ENCODE measurements at places on chromosomes 6 and 20. TPM values are rescaled to one million over a fixed set of nuclear protein-coding genes. Genes with fewer than 3 reads are reported as not detected.

GRCh38 chr6:92934625-92935024 lies 484.7 kb downstream of the EPHA7 start:
- H3K36me3 ChIP-seq = no peaks in the 10 kb centered on the region
- DNase-seq = no peak
- no peak overlapping the region for H3K4me3 ChIP-seq
- H3K27ac ChIP-seq = no peak overlapping the region
- H3K27me3 ChIP-seq = no peaks in the 10 kb centered on the region

The MLN gene
- not detected for total RNA-seq

- H3K36me3 ChIP-seq = no peaks in the 10 kb centered on the region
- no peak for DNase-seq
- H3K27ac ChIP-seq = no peak overlapping the region
- H3K27me3 ChIP-seq = peaks cover 4% of the 10 kb centered on the region
- no peak overlapping the region for H3K4me3 ChIP-seq
These were observed 13.7 kb downstream of the TTLL2 start for GRCh38 chr6:167338541-167339117.

DNA sequence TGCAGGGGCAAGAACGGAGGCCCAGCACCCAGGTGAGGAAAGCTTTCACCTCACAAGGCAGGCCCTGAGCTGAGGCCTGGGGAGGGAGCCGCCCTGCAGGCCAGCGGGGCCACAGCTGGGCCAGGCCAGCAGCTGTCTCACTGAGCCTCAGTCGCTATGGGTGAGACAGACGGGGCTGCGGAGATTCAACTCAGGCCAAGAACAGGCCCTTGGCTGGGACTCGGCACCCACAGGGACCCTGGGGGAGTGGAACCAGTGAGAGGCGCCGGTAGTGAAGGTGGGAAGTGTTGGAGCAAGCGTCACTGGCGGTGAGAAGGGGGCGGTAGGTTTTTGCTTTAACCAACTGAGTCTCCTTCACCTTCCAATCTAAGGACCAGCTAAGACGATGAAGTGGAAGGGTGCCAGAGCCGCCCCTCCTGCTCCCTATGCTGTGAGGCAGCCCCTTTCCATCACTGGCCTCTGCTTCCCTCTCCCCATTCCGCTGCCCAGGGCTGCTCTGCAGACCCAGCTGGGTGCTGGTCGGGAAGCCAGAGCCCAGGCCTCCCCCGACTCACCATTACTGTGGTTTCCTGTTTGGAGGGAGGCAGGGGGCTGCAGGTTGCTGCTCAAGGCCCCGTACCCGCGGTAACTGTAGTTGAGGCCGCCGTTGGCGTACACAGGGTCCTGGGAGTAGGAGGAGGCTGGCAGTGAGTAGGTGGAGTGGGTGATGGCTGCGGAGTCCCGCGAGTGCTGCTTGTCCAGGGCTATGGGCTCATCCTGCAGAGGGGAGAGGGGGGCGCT lies 93.7 kb downstream of the ASXL1 start:
- peaks cover 11% of the 10 kb centered on the region for H3K4me1 ChIP-seq
- DNase-seq = no peak
- peak overlapping the region; percentile 34 for H3K4me3 ChIP-seq
- peaks cover 9% of the 10 kb centered on the region for H3K36me3 ChIP-seq

The TMEM74B gene
- 3.3 TPM for total RNA-seq

DNA sequence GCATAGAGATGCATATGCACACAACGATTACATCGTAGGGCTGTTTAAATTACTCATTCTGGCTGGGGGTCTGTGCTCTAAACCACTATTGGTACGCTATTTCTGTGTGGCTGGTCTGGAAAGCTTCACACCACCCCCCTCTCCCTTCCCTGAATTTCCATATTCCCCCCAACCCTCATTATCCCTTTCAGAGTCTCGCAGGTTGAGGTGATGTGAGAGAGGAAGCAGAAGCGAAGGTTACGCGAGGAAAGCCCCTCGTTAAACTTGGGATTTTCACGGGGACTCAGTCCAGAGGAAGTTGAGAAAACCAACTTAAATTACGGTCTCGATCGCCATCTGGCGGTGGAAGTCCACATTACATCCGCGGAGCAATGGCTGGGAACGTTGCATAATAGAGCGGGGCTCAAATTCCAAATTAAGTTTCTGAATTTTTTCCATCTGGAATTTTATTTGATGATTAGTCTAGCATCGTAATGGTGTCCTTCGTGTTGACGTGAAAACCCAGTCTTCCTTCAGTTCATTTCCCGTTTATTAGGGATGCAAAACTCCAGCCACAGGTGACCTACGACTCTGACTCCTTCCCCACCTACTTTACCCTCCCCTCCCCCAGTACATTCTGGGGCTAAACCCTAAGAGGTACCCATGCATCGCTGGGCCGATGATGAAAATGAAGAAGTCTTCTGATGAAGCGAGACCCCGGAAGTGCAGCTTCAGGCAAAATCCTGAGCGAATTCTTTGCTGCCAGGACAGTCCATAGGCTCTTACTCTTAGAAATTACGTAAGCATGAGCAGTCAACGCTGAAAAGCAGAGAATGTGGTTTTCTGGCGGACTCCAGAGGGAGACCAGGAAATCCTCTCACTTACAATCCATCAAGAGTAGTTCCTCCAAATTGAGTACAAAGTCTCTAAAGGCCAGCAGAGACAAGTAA lies 19.7 kb downstream of the HLA-DOB start:
- peaks cover 9% of the 10 kb centered on the region for H3K4me1 ChIP-seq
- no peak overlapping the region for H3K27ac ChIP-seq
- peaks cover 2% of the 10 kb centered on the region for H3K36me3 ChIP-seq
- DNase-seq = peak; percentile 90
- H3K27me3 ChIP-seq = peaks cover 89% of the 10 kb centered on the region

DNA sequence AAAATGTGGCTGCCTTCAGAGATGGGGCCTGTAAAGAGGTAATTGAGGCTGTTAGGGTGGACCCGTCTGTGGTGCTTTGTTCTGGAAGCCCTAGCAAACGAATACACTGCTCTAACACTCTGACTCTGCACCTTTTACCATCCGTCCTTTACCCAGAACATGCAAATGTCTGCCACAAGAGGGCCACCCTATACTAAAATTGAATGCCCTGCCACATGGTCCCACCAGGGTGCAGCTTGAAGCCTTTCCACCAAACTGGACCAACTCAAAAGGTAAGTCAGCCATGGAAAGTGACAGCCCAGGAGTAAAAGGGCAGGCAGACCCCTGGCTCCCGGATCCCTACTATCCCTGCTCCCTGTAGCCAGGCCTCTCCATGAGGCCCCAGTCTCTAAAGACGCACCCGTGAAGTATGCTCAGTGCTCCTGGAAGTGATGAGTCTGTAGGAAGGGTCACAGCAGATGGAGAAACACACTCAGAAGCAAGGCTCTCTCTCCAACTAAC lies 5.8 kb upstream of the BFSP1 start:
- no peaks in the 10 kb centered on the region for H3K36me3 ChIP-seq
- peak overlapping the region; percentile 18 for H3K4me3 ChIP-seq
- peak; percentile 56 for DNase-seq
- peaks cover 18% of the 10 kb centered on the region for H3K4me1 ChIP-seq

DNA sequence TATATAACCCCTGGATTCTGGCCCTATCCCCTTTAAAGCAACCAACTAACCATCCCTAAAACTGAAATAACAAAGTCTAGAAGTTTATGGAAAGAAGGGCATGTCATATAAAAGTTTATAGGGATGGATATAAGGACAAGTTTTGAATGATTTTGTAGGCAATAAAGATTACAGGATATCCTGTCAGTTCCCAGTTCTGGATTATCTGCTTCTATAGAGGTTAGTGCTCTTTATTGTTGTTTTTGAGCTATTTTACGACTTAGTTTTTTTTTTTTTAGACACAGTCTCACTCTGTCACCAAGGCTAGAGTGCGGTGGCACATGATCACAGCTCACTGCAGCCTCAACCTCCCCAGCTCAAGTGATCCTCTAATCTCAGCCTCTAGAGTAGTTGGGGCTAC lies 48.3 kb downstream of the ZFP64 start:
- H3K4me1 ChIP-seq = no peaks in the 10 kb centered on the region
- H3K27me3 ChIP-seq = no peaks in the 10 kb centered on the region
- DNase-seq = no peak
- peaks cover 17% of the 10 kb centered on the region for H3K36me3 ChIP-seq
- H3K27ac ChIP-seq = no peak overlapping the region
- no peak overlapping the region for H3K4me3 ChIP-seq

The KCNQ5 gene
- 1.5 TPM for total RNA-seq

The SLC35B2 gene
- 77.7 TPM for total RNA-seq

The LY6G6D gene
- total RNA-seq = not detected

DNA sequence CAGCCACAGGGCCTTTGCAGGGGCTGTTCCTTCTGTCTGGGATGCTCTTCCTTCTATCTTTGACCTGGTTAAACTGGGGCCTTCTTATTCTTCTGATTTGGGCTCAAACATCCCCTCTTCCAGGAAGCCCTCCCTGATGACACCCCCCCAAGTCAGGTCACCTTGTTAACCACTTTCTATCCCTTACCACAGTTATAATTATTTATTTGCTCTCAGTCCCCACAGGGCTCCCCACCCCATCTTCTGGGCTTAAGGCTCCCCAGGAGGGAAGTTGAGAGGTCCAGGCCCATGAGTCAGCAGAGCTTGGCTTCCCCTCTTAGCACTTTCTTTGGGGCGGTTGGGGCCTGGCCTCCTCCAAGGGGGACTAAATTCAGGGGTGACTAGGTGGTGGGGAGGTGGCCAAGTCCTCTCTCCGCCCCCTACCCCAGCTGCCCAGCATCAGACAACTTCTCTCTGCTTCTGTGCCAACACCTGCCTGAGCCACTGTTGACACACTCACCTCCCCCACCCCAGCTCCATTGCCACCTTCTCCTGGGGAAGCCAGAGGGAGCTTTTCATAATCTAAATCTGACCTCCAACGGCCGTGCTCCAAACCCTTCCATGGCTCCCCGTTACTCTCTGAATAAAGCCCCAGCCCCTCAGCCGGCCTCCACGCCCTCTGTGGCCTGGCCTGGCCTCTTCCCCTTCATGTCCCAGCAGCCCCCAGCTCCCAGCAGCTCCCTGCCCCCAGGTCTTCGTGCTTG lies 70.0 kb downstream of the CEBPB start:
- H3K4me3 ChIP-seq = no peak overlapping the region
- H3K27me3 ChIP-seq = no peaks in the 10 kb centered on the region
- no peaks in the 10 kb centered on the region for H3K36me3 ChIP-seq
- no peak overlapping the region for H3K27ac ChIP-seq
- H3K4me1 ChIP-seq = peaks cover 17% of the 10 kb centered on the region

- no peak overlapping the region for H3K4me3 ChIP-seq
- no peaks in the 10 kb centered on the region for H3K27me3 ChIP-seq
- no peak for DNase-seq
- H3K36me3 ChIP-seq = no peaks in the 10 kb centered on the region
- H3K4me1 ChIP-seq = no peaks in the 10 kb centered on the region
These were observed 216.9 kb upstream of the ARG1 start for GRCh38 chr6:131356161-131356560.

GRCh38 chr6:219019-219570 lies 73.2 kb upstream of the DUSP22 start:
- no peak overlapping the region for H3K4me3 ChIP-seq
- H3K27ac ChIP-seq = no peak overlapping the region
- no peaks in the 10 kb centered on the region for H3K27me3 ChIP-seq

The POM121L2 gene
- total RNA-seq = not detected

The PPP1R16B gene
- 0.57 TPM for total RNA-seq

The BAG2 gene
- 3.3 TPM for total RNA-seq

Measured in neural crest cell (in vitro differentiated cells).